ENCODE measurements at places on chromosomes 16 and 17.

DNA sequence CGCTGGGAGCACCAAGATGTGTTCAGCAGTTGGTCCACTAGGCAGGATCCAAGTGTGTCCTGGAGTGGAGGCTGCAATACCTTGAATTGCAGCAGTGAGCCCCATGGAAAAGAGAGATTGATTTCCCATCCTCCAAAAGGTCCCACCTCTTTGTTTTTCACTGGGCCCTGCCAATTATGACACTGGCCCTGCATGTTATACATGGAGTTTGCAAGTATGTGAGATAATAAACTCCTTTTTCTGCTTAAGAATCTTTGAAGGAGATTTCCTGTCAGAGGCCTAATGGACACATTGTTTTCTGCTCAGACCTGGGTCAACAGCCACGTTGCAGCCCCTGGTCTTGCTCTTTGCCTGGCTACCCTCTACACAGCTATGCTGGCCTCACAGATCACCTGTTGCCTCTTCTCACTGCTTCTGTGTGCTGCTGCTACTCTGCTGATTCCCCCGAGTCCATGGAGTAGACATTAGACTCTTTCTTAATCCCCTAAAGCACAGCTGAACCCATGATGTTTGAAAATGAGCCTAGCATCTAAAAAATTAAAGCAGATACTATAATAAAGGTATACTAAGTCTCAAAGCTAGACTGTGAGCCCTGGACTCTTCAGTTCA lies 341.9 kb upstream of the CDH11 start:
- DNase-seq = no peak

GRCh38 chr17:31740611-31741082 lies 118.4 kb downstream of the COPRS start:
- DNase-seq = no peak

DNA sequence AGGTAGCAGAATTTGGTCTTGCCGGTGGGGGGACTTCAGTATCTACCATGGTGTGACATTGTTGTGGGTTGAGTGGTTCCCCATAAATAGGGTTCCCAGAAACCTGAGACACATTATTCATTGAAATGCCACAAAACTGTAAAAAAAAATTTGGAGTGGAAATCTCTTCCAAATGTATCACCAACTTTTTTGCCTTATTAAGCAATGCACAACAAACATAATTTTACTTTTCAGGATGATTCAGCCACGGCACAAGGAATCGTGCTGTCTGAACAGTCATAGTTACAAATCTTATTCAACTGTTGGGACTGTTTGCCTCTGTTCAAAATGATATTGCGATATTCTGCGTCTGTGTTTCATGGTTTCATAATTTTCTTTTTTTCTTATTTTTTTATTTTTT lies 181.2 kb downstream of the NTN1 start:
- no peak for DNase-seq

GRCh38 chr17:28950017-28950751 lies 1.1 kb downstream of the PHF12 start:
- DNase-seq = peak; percentile 42

GRCh38 chr16:4870138-4870671 lies 22.9 kb downstream of the UBN1 start:
- no peak for DNase-seq

GRCh38 chr16:79062336-79062735 lies 538.2 kb downstream of the MAF start:
- no peak for DNase-seq

DNA sequence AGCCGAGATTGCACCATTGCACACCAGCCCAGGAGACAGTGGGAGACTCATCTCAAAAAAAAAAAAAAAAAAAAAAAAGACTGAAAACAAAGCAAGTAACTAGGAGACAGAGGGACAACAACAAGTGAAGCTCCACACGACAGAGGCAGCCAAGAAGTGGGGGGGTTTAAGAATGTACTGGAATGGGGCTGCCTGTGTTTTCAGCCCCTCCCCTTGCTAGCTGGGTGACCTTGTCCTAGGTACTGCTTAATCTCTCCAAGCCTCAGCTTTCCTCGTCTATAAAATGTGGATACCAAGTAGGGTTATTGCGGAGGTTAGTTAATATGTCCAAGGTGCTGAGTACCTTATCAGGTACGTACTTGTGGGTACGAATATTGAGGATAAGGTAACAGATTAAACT lies 163.8 kb upstream of the CACNG5 start:
- no peak for DNase-seq

DNA sequence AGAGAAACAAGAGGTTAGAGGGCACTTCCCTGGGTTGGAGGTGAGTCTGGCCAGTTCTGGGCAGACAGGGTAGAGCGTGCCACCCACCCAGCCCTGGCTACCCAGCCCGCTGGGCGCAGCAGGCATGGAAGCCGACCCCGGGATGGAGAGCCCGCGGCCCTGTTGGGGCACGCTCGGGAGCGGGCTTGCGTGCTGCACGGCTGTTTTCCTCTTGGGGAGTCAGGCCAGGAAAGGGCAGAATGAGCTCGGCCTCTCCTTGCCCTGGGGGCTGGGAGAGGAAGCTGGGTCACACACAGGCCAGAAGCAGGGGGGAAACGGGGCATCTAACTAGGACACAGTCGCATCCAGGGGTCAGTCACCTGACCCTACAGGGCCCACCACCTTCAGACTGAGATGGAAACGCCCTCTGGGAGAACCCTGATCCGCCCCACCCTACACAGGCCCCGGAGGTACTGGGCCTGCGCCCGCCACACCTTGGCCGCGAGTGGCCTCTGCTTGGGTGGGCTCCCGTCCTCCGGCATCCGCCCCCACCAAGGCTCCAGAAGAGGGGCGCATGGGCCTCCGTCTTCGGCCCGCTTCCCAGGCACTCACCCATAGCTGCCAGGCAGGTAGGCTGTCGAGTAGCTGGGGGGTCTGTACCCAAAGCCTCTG lies 1.2 kb downstream of the SOX15 start:
- no peak for DNase-seq

- DNase-seq = no peak
Observed at GRCh38 chr17:14428648-14429029, 127.8 kb downstream of the HS3ST3B1 start.

DNA sequence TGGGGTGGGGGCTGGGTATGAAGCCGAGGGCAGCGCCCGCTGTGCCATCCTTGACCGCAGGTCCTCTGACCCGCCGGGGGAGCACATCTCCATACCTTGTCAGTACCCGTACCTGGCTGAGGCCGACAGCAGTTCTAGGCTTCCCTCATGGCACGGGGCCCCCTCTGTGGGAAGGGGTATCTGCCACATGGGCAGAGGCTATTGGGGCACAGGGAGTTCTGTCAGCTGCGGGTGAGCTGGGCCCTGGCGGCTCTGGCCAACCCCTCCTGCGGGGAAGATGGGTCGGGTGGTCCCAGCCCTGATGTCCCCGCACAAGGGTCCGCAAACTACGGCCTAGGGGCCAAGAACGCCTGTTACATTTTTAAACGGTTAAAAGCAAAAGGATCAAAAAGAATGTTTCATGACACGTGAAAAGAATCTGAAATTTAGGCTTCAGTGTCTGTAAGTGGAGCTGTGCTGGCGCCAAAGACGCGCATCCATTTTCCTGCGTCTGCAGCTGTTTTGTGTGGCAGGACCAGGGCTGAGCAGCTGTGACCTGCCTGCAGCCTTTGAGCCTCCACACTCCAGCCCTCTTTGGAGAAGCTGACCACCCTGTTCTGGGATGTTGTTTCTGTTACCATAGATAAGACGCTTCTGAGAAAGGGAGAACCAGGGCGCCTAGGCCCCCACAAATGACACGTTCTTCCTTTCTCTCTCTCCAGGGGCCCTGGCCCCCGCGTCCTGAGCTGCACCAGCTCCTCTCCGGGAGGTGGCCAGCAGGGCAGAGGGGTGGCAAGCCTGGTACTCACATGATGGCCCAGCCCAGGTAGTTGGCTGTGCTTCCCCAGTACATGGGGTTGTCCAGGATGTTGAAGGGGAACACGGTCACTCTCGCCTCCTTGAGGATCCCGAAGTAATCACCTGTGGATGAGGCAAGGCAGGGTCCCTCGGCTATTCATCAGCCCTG lies 12.7 kb upstream of the RASD1 start:
- DNase-seq = no peak

DNA sequence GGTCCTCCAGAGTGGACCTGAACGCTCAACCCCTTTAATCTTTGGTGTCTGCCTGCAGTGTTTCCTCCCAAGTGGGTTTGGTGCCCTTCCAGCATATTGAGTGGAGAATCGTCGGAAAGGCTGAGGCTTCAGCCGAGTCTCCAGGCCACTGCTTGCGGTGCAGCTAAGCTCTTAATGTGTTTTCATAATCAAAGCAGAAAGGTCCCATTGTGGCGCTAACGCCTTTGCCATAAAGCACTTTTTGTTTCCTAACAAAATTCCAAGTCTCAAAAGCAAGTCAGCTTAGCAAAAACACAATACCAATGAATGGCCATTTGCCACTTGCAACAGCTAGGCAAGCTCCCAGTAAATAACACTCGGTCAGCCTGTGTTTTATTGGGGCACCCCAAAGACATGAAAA lies 57.6 kb downstream of the KSR1 start:
- no peak for DNase-seq

DNA sequence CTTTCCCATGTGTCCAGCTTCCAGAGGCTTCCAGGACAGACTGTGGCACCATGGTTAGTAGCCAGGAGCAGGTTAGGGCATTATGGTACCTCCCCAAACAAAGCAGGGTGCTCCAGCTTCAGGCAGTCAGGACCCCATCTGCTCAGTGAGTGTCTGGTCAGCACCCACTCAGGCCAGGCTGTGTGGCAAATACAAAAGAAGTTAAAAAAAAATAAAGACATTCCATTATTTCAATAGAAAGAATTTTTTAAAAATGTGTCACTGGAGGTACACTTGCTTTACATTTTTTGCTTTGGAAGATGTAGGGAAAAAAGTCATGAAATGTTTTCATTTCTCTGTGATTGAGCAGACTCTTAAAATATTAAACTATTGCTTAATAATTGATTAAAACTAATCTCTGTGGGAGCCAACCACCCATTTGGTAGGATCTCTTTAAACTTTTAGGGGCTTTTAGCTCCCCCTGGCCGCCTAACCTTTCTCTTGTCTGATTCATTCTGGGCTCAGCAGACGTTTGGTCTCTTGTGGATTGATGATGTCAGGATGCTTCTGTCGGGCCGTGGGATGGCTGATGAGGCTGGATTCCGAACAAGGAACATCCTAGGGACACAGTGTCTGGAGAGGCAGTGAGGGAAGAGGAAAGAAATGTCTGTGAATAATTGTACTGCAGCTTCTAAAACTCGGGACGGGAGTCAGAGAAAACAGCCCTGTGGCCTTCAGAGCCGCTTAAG lies 28.4 kb upstream of the NPTX1 start:
- no peak for DNase-seq

DNA sequence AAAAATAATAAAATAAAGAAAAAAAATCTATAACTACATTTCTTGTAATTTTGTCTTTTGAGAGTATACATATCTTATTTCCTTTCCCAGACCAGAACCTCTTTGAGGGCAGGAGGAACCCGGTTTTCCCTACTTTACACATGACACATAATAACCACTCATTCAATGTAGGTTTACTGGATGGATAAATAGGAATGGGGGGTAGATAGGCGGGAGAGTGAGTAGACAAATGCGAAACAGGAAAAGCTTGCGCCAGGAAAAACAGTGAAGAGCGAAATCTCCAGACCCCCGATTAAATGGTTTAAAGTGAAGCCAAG lies 515 bp upstream of the GOSR2 start:
- DNase-seq = no peak

- no peak for DNase-seq
Observed at GRCh38 chr17:14843086-14843795, 421.9 kb downstream of the PMP22 start.

GRCh38 chr16:31260136-31260931 lies 559 bp downstream of the ITGAM start:
- no peak for DNase-seq

DNA sequence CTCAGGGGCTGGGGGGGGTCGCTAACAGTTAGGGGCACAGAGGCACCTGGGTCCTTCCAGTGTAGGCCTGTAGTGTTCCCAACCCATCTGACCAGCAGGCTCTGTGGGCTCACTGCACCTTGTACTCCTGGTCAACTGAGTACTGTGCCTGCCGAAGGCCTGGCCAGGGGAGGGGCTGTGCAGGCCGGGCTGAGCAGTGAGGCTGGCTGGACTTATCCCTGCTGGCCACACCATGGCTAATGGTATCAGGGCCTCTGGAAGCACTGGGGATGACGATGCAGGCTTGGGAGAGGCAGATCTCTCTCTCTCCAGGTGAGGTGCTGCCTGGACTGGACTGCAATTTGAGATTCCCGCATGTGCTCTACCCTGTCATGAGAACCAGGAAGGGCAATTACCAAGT lies 58.9 kb upstream of the SDK2 start:
- DNase-seq = no peak

GRCh38 chr17:18191236-18191667 lies 7.6 kb downstream of the ALKBH5 start:
- no peak for DNase-seq

DNA sequence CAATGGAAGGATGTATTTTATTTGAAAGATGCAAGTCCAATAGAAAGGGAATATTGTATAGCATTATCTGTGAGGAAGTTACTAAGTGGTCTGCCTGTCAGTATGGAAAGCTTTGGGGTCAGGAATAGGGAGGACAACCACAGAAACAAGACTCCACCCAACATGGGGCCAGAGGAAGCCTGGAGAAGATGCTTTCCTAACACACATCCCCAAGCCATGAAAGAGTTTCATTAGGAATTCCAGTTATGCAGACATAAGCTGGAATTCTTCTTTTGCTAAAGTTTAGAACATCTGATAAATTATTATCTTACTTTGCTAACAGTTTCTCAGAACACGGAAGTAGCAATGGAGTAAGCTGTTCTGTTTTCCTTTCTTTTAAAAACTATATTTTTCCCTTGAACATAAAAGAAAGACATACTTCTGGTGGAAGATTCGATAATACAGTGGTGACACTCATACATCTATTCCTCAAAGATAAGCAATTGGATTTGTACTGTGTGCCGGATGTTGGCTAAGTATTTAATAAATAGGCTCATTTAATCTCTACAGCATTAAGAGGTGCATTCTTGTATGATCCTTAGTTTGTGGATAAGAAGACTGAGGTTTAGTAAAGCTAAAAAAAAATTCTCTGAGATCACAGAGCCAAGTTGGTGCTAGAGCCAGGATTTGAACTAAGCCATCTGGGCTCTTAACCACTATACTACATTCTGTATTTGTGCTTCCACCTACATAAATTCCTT lies 51.0 kb upstream of the GAS7 start:
- no peak for DNase-seq

DNA sequence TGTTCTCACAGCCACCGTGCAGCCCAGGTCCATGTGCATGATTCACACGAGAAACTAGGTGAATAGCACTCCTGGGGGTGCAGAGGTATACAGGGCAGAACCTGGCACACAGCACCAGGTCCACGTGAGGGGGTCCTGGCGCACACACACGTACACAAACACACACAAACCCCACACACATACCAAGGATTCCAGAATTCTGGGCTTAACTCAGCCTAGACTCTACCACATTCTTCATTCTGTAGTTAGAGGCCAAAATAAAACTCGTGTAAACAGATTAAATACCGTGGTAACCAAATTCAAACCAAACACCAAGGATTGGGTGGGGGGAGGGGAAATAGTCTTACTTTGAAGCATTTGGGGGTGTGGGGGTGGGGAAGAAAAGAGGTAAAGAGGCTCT lies 58.5 kb downstream of the XYLT1 start:
- no peak for DNase-seq

GRCh38 chr17:2346475-2346874 lies 9.2 kb downstream of the SGSM2 start:
- no peak for DNase-seq

All from NCI-H2081 (cell line).